ENCODE measurements at places on chromosomes 13 and 19. TPM values are rescaled to one million over a fixed set of nuclear protein-coding genes. Genes with fewer than 3 reads are reported as not detected.

DNA sequence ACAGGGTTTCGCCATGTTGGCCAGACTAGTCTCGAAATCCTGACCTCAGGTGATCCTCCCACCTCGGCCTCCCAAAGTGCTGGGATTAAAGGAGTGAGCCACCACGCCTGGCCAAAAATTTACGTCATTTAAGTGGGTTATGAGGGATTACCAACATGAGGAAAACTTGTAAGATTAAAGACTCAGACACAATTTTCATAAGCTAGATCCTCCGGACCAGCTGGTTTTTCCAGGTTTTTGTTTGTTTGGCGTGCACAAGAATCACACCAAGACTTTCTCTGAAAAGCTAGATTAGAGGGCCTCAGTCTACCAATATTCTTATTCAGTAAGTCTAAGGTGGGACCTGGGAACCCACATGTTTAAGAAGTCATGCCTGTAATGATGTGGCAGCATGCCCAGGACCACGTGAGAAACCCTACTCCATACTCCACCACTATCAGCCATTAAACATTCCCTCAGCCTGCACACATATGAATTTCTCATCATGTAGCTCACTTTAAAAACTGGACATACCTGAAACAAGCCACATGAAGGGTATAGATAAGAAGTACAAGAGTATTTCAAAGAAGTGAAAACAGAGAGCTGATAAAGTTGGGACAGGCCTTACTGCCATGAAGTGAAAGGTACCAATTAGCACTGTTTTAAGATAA, 25.7 kb downstream of the DIAPH3 start:
- DNase-seq = no peak
- H3K4me1 ChIP-seq = no peaks in the 10 kb centered on the region
- H3K4me3 ChIP-seq = no peak overlapping the region

Gene TMEM59L
- 12.2 TPM for total RNA-seq

Gene SPIB
- total RNA-seq = 9.6 TPM

Gene MIDN
- 166 TPM for total RNA-seq

DNA sequence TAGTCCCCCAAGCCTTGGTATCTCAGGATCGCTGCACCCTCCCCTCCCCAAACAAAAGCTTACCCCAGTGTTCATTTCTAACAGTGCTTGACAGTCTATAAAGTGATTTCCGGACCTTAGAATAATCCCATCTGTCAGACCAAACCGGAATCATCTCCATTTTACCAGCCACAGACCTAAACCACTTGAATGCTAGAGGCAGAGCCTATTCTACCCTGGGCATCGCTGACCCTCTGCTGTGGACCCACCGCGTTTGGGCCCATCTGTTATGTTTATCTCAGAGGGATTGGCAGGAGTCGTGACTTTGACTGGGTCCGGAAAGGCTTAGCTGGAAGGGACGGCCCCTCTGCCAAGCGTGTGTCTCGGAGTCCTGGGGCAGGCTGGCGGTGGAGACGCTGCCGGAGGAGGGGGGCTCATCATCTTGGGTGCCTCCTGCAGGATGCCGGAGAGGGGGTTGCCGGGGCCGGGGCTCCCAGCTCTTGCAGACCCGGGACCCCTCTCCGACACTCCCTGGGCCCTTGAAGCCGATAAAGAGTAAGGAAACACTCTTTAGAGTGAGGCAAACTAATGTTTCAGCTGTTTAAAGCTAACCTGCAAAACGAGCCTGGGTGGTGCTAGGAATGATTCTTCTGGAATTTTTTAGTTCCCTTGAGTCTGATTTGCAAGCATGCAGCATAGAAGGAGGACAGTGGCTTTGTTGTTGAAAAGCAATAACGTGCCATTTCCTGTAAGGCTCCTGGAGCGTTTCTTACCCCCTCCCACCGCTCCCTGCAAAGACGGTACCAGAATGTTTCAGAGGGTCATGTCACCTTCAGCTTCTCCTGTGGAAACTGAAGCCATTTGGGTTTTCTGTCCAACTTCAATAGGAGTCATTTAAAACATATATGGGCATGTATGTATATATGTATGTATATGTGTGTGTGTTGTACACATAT, 1.3 kb downstream of the SLC25A42 start:
- peaks cover 7% of the 10 kb centered on the region for H3K4me1 ChIP-seq
- no peak for DNase-seq
- no peak overlapping the region for H3K27ac ChIP-seq
- H3K36me3 ChIP-seq = no peaks in the 10 kb centered on the region

DNA sequence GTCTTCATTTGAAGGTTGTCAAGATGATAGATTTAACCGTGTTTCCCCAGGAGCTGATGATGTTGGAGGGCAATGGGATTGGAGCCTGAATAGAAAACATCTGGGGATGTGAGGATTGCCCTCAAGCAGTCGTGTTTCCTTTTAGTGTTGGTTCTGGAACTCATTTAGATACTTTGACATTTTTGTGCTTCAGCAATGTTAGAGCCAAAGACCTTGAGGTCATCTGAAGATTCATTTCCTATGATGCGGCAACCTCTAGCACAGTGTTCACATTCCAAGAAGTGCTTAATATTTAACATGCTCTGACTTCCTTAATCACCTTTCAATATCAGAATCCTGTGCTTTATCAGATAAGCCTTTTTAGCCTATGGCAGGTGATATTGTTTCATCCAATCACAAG, 82.7 kb downstream of the SLC10A2 start:
- H3K4me1 ChIP-seq = no peaks in the 10 kb centered on the region
- H3K27me3 ChIP-seq = no peaks in the 10 kb centered on the region
- H3K4me3 ChIP-seq = no peak overlapping the region
- H3K36me3 ChIP-seq = no peaks in the 10 kb centered on the region
- no peak overlapping the region for H3K27ac ChIP-seq

- no peaks in the 10 kb centered on the region for H3K36me3 ChIP-seq
- no peak for DNase-seq
- no peaks in the 10 kb centered on the region for H3K4me1 ChIP-seq
- no peaks in the 10 kb centered on the region for H3K27me3 ChIP-seq
- no peak overlapping the region for H3K4me3 ChIP-seq
These were observed 139.9 kb downstream of the PCDH20 start for GRCh38 chr13:61275736-61276135.

- H3K4me3 ChIP-seq = peak overlapping the region; percentile 88
- DNase-seq = no peak
- H3K27ac ChIP-seq = no peak overlapping the region
These were observed 638 bp downstream of the ANKRD27 start for GRCh38 chr19:32674153-32674930.

- no peaks in the 10 kb centered on the region for H3K36me3 ChIP-seq
- DNase-seq = no peak
- H3K27me3 ChIP-seq = no peaks in the 10 kb centered on the region
- peaks cover 18% of the 10 kb centered on the region for H3K4me1 ChIP-seq
These were observed 71.8 kb downstream of the CBY2 start for GRCh38 chr13:45773944-45774343.

DNA sequence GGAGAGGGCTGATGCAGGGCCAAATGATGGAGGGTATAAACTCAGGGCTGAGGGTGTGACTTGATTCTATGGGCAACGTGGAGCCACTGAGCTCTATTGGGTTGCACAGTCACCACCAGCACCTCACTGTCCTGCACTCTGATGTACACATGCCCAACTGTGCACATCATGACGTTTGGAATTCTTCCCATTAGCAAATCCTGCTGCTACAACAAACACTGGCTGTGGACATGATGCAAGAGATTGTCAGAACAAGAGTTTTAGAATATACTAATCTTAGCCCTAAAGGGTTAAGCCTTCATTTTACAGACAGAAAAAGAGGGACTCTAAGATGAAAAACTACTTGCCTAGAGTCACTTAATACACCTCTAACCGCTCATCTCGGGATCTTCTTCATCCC, 2.4 kb upstream of the TTYH1 start:
- peaks cover 7% of the 10 kb centered on the region for H3K36me3 ChIP-seq
- no peak overlapping the region for H3K4me3 ChIP-seq
- H3K4me1 ChIP-seq = peaks cover 5% of the 10 kb centered on the region
- peaks cover 25% of the 10 kb centered on the region for H3K27me3 ChIP-seq
- no peak overlapping the region for H3K27ac ChIP-seq

DNA sequence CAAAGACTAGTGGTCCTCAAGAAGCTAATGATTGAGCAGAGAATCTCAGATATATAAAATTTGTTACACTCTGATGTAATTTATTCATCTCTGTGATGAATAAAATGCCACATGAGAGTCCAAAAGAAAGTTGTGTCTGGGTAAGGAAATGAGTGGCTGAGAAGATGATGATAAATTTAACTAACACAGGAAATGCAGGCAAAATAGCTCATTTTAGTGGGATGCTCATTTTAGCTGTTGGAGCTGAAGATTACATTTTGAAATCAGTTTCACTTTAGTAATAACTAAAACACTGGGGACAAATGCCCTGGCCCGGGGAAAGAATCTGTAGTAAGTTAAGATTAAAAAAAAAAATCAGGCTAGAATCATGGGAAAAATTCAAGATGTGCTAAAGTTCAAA, 35.2 kb downstream of the SPRY2 start:
- no peaks in the 10 kb centered on the region for H3K4me1 ChIP-seq
- H3K36me3 ChIP-seq = no peaks in the 10 kb centered on the region
- DNase-seq = no peak
- no peak overlapping the region for H3K4me3 ChIP-seq
- no peaks in the 10 kb centered on the region for H3K27me3 ChIP-seq

- no peak overlapping the region for H3K27ac ChIP-seq
- H3K4me3 ChIP-seq = no peak overlapping the region
- H3K27me3 ChIP-seq = no peaks in the 10 kb centered on the region
- DNase-seq = no peak
- H3K4me1 ChIP-seq = peaks cover 17% of the 10 kb centered on the region
These were observed 178.4 kb downstream of the KDM4B start for GRCh38 chr19:5147074-5147977.

DNA sequence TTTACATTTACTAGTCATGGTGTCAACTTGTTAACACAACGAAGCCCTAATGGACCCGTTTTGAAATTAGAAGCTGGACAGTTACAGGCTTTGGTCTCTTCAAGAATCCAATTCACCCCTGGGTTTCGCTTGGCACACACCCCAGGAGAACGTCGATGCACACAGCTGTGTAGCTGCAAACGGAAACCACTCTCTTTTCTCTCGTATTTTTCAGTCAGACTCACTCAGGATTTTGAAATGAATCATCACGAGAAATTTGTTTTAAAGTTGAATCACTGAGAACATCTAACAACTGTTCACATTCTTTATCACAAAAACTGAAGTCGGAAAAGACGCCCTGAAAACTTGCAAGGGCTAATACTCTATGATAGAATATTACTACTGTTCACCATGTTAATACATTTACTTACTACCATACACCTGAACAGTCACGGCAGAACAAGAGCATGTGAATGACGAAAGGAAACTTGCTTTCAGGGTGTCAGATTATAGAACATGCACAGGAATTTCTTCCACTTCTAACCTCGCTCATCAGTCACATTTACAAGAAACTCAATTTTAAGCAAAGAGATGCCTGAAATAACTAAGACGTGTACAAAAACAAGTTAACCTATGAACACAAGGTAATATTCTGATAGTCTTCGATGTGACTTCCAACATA, 4.7 kb downstream of the PNMA8A start:
- no peak overlapping the region for H3K4me3 ChIP-seq
- H3K4me1 ChIP-seq = no peaks in the 10 kb centered on the region
- H3K27ac ChIP-seq = no peak overlapping the region
- DNase-seq = no peak
- H3K36me3 ChIP-seq = no peaks in the 10 kb centered on the region

- DNase-seq = no peak
- no peak overlapping the region for H3K4me3 ChIP-seq
- peaks cover 1% of the 10 kb centered on the region for H3K27me3 ChIP-seq
- no peaks in the 10 kb centered on the region for H3K36me3 ChIP-seq
These were observed 38.0 kb downstream of the ITGBL1 start for GRCh38 chr13:101490406-101491015.

DNA sequence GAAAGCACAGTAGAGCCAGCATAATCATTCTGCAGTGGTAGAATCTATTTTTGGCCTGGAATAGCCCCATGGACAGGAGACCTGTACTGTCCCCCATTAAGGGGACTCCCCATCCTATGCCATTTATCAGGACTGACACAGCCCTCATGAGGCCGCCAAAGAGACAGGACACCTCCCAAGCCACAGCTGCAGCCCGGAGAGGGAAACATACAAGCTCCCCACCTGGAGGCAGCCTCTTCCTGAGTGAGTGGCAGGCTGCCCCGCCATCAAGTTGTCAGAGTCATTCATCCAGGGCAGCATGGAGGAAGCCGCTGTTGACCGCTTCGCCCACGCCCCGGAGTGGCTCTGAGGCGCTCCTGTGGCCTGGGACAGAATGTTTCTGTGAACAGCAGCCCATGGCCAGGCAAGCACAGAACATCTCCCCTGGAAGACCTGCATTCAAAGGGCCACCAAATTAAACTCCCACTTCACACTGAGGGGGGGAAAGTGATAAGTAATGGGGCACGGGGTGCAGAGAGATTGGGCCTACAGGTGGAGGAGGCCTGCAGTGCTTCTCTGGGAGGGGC, 111.3 kb downstream of the ZDHHC20 start:
- H3K27me3 ChIP-seq = no peaks in the 10 kb centered on the region
- H3K27ac ChIP-seq = no peak overlapping the region
- no peaks in the 10 kb centered on the region for H3K36me3 ChIP-seq
- no peaks in the 10 kb centered on the region for H3K4me1 ChIP-seq

DNA sequence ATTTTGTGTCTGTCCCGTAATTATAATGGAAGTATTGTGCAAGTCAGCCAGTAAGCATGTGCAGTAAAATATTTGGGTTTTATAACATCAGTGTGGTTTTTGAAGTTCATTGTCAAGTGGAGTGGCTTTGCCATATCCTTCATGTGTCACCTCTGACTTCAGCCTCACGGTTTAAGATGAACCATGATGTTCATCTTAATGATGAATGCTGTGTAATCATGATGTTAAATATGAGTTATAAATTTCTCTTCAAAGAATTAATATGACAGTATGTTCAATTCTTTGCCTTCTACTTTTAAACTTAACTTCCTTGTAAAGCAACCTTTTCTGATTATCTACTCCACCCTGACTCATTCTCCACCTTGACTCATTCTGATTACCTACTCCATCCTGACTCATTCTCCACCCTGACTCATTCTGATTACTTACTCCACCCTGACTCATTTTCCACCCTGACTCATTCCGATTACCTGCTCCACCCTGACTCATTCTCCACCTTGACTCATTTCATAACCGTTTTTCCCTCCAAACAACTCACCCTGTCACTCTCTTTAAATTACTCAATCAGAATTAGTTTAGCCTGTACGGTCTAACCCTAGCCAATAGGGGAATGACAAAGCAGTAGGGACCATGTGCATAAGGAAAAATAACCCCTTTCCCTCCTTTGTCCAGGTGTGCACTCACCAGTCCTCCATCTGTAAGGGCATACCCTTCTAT, 50.3 kb upstream of the ANKRD10 start:
- H3K27ac ChIP-seq = no peak overlapping the region
- no peak overlapping the region for H3K4me3 ChIP-seq
- H3K27me3 ChIP-seq = no peaks in the 10 kb centered on the region
- no peak for DNase-seq
- no peaks in the 10 kb centered on the region for H3K4me1 ChIP-seq

Gene MADCAM1
- 3.0 TPM for total RNA-seq

- H3K4me3 ChIP-seq = no peak overlapping the region
- DNase-seq = no peak
- H3K36me3 ChIP-seq = no peaks in the 10 kb centered on the region
- H3K27ac ChIP-seq = no peak overlapping the region
- H3K4me1 ChIP-seq = no peaks in the 10 kb centered on the region
These were observed 1.3 kb downstream of the CREB3L3 start for GRCh38 chr19:4154571-4155312.

- DNase-seq = no peak
- no peak overlapping the region for H3K4me3 ChIP-seq
- H3K27me3 ChIP-seq = no peaks in the 10 kb centered on the region
- H3K27ac ChIP-seq = no peak overlapping the region
- H3K36me3 ChIP-seq = no peaks in the 10 kb centered on the region
These were observed 4.0 kb downstream of the TMIGD2 start for GRCh38 chr19:4297901-4298809.

Gene LILRA1
- total RNA-seq = not detected
